ENCODE measurements at places on chromosomes 16 and 17.
A peak's percentile ranks its signal among the peaks of the same experiment; 100 is the strongest.

- peak; percentile 75 for DNase-seq
Observed at GRCh38 chr16:30996985-30997724, 12.1 kb downstream of the HSD3B7 start.

DNA sequence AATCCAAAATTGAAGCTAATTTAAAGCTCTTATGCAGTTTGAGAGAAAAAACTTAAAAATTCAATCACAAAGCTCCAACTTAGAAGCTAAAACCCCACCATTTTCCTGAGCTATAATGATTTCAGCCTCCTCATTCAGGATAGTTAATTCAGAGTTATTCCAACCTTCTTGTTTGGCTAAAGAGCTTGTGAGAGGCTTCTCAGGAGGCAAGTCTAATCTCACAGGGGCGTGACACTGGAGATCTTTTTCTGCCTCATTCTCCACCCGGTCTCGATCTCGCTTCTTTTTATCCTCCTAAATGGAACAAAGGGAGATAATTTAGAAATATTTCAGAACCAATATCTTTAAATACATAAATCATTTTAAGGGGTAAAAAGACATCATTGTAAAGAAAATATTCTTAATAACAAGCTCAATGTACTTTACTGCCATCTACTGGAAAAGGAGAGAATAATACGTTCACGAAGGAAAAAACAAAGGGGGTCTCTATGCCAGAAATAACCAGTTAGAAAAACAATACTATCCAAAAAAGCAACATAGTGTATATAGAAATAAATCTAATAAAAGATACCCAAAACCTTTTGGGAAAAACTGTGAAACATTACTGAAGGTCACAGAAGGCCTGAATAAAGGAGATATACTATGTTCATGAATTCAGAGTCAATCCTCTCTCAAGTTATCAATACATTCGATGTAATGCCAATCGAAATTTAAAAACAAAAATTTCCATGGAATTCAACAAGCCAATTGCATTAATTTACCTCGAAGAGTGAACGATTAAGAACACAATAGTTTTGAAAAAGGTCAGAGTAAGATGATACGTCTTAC, 13.9 kb downstream of the BRD7 start:
- no peak for DNase-seq

DNA sequence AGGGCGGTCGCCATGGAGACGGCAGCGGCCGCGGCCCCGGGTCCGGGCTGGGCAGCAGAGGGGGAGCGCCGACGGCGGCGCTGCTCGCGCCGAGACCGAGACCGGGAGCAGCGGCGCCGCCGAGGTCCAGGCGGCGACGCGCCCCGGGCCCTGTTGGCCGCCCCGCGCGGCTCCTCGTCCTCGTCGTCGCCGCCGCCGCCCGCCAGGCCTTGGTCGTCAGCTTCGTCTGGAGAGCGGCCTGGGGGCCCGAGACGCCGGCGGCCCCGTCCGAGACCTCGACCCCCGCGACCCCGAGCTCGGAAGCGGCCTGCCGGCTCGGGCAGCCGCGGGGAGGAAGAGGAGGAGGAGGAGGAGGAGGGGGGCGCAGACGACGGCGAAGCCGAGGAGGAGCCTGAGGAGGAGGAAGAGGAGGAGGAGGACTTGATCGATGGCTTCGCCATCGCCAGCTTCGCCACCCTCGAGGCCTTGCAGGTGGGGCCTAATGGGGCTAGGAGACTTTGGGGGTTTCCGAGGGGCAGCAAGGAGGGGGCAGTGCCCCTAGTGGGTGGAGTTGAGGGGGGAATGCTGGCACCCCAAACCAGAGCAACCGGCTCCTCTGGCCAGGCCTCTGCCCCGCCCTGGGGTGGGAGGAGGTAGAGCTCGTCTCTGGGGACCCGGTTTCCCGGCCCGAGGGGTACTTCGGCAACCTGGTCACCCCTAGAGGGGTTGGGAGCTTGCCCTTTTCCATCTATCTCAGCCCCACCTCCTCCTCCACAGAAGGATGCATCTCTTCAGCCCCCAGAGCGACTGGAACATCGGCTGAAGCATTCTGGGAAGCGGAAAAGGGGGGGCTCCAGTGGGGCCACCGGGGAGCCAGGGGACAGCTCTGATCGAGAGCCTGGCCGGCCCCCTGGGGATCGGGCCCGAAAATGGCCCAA, 1.5 kb downstream of the FBRS start:
- no peak for DNase-seq

GRCh38 chr16:58733248-58733670, 857 bp downstream of the GOT2 start:
- no peak for DNase-seq

- no peak for DNase-seq
Observed at GRCh38 chr17:63282455-63282854, 163.7 kb downstream of the CYB561 start.

DNA sequence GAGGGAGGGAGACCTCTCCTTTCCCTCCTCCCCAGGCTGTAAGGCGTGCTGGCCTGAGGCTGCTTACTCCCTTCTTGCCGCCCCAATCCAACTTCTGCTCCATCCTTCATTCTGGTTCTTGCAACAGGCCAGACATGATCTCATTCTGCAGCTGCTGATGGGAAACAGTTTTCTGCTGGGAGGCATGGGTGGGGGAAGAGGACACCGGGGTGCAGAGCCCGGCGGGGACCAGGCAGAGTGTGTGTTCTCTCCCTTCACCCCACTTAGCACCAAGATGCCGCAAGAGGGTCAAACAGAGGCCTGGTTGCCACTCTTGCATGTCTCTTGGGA, 1.4 kb downstream of the SARM1 start:
- DNase-seq: no peak

DNA sequence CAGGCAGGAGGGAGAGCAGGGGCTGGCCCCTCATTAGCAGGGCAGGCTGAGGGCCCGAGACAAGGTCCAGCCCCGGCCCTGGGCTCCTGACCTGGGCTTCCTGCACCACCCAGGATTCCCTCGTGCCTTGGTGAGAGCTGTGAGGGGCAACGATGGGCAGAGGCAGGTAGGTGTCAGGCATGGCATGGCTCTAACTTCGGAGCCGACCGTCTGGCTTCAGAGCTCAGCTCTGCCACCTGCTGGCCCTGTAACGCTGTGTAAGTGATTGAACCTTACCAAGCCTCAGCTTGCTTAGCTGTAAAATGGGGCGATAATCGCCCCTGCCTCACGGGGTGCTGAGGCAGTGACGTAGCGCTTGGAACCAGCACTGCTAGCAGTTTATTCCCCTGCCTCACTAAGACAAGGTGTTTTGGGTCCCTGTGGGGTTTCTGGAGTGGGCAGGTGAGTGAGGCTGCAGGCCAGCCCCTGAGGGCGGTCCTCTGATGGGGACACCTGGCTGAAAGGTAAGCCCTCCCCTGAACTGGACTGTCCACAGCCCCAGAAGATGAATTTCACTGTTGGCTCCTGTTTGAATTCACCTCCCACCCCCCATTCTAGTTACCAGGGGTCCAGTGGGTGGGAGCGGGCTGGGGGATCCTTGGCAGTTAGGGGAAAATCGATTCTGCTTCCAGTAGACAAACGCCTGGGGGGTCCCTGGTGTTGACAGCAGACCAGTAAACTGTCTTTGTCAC, 184.8 kb upstream of the GSE1 start:
- no peak for DNase-seq

- no peak for DNase-seq
Observed at GRCh38 chr17:1390432-1391367, 9.3 kb downstream of the YWHAE start.

GRCh38 chr17:74738051-74738996, 1.3 kb downstream of the RAB37 start:
- peak; percentile 73 for DNase-seq

DNA sequence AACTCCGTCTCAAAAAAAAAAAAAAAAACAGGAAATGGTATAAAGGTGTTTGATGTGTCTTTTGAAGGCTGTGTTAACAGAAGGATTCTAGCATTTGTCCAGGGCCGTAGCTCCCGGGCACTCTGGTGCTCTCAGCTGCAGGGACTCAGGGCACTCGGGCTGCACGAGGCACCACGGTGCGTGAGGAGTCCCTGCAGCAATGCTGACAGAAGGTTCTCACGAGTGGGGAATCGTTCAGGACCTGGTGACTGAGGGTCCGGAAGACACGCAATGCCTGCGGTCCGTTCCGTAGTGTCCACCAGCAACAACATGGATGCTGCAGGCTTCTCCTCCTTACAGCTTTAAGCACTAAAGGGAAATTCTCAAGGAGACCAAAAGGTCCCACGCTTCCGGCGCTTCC, 12.6 kb upstream of the FAAP100 start:
- DNase-seq: no peak

DNA sequence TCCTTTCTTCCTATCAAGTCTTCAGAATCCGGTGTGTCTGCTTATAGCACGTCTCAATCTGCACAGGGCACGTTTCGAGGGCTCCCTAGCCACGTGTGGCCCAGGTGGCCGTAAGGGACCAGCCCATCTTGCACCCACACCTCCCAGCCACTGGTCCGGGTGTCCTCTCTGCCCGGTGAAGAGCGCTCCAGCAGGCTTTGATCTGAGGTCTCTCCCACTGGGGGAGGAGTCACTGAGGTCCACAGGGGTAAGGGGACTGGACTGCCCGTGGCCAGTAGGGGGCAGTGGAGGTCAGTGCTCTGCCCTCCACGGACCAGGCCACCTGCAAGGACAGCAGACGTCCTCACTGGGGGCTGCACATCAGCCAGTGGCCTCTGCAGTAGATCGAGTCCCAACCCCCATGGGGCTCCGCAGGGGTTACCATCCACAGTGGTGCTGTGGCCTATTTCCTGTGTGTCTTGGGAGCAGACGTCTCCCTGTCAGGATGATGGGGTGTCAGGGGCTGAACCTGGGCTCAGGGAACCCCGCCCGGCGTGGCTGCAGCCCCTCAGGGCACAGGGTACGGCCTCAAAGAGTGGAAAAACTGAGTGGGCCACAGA, 204.1 kb upstream of the CIBAR2 start:
- DNase-seq: no peak

GRCh38 chr16:22417019-22417418, 42.6 kb upstream of the CDR2 start:
- DNase-seq: no peak

GRCh38 chr16:54631782-54632181, 298.9 kb upstream of the IRX5 start:
- no peak for DNase-seq

- no peak for DNase-seq
Observed at GRCh38 chr17:62687997-62688396, 60.5 kb downstream of the MRC2 start.

- no peak for DNase-seq
Observed at GRCh38 chr17:8696426-8696825, 48.2 kb downstream of the CCDC42 start.

DNA sequence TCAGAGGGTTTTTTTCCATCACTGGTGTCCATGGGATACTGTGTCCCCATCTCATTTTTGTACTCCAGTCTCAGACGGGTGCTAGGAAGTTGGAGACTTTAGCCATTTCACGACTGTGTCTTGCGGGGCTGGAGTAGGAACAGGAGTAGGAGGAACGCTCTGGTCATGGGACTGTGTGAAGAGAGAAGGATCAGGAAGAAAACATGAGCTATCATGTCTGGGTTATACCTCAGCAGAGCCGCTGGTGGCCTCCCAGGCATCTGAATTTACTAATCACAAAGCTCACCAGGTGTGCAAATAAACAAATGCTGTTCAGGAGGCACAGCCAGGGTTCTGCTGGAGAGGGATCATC, 225.4 kb downstream of the SEC14L1 start:
- no peak for DNase-seq

DNA sequence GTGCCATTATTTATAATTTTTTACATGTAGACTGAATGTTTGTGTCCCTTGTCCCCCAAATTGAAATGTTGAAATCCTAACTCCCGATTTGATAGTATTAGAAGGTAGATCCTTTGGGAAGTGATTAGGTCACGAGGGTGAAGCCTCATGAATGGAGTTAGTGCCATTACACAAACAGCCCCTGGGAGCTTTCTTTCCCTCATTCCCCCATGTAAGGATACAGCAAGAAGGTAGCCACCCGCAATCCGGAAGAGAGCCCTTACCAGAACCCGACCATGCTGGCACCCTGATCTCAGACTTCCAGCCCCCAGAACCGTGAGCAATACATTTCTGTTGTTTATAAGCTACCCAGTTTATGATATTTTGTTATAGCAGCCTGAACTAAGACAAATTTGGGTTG, 143.2 kb downstream of the NPIPB5 start:
- DNase-seq: no peak

- DNase-seq: no peak
Observed at GRCh38 chr16:8948831-8949230, 14.9 kb downstream of the USP7 start.

DNA sequence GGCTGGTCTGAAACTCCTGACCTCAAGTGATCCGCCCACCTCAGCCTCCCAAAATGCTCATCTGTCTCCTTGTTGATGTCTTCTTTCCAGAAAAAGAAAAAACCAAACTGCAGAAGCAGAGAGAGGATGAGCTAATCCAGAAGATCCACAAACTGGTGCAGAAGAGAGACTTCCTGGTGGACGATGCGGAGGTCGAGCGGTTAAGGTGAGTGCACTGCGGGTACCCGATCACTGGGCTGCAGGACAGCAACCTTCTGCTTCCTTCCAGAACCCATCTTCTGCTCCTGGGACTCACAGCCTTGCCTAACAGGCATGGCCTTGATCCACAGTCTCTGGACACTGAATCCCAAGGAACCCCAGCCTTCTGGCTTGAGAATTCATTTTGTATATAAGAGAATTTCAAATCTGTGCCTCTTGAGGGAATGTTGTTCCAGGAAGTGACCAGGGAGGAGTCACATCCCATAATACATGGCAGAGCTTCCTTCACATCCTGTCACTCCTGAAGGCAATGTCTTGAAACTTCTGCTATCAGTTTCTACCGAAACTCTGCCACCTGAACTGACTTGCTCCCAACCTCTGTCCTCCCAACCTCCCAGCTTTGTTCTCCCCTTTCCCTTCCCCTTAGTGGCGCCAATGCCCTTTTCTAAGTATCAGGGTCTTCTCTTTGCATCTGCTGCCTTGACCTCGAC, 61.7 kb downstream of the MARF1 start:
- no peak for DNase-seq

GRCh38 chr17:75335315-75335714, 46.1 kb upstream of the SLC25A19 start:
- no peak for DNase-seq

GRCh38 chr16:82459580-82460256, 167.1 kb upstream of the CDH13 start:
- no peak for DNase-seq

- DNase-seq: no peak
Observed at GRCh38 chr17:57090560-57091185, 5.6 kb downstream of the AKAP1 start.

GRCh38 chr17:76700617-76701470, 9.9 kb downstream of the MXRA7 start:
- DNase-seq: no peak

GRCh38 chr17:78438271-78438691, 59.8 kb downstream of the PGS1 start:
- no peak for DNase-seq

All from stimulated activated CD8-positive, alpha-beta memory T cell treated with anti-CD3 and anti-CD28 coated beads, Interleukin-7, amount 100 ng/mL, for 4 hours (primary cell).